ENCODE measurements at places on chromosomes 11 and 22. TPM values are rescaled to one million over a fixed set of nuclear protein-coding genes. Genes with fewer than 3 reads are reported as not detected.

DNA sequence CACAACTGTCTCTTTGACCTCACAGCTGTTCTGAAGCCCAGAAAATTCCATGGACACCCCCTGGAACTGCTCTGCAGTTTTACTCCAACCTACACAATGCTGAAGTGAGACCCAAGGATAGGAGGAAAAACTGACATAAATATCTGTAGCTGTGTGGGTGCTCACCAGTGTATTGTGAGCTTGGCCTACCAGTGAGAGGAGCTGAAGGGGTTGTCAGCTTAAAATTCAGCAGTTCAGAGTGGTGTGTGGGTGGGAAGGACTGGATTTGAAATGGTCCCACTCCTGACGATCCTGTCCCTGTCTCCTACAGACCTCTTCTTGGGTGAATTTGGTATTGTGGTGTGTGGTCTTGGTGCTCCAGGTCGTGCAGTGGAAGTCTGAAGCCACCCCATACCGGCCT is 2.2 kb downstream of the TMEM223 start:
- no peak for DNase-seq

GRCh38 chr22:28670756-28671155 is 8.9 kb downstream of the TTC28 start:
- no peak for DNase-seq

SYT13 gene
- total RNA-seq, result under 0.01 TPM

GRCh38 chr11:118318124-118318523 is 13.6 kb downstream of the CD3E start:
- DNase-seq, result no peak

PARVG gene
- total RNA-seq, result 133 TPM

C11orf16 gene
- not detected for total RNA-seq

NFAM1 gene
- total RNA-seq, result 3.0 TPM

DNA sequence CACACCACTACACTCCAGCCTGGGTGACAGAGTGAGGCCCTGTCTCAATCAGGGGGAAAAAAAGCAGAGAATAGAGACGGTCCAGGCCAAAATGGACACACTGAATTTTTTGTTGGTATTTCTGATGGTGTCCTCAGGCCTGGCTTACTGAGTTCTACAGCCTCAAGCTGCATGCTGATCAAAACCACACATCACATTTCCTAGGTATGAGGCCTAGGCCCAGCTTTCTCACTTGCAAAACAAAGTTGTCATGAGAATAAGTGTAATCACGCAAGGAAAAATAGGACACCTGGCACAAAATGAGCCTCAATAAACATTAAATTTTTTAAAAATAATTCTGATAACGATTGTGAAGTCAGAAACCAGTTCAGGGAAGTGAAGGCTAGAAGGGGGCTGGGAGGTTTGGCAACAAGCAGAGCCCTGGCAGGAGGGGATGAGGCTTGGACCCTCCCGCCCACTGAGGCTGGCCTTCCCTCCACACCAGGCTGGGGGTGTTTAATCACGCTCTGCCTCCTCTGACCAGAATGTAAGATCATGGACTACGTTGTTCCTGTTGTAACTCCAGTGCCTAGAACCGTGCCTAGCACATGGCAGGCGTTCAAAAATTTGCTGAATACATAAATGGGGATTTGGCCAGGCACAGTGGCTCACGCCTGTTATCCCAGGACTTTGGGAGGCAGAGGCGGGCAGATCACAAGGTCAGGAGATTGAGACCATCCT is 18.1 kb downstream of the PACSIN2 start:
- DNase-seq, result no peak

GRCh38 chr11:117929142-117929915 is at the start of gene TMPRSS13:
TMPRSS13 (minus strand) TSS chr11:117929402; CDS start chr11:117929307, 95 bp downstream.
- DNase-seq, result no peak

GRCh38 chr11:78202733-78203167 is 14.0 kb downstream of the USP35 start:
- peak; percentile 63 for DNase-seq

- DNase-seq, result no peak
Observed at GRCh38 chr22:28841111-28841510, 40.7 kb upstream of the XBP1 start.

All from hematopoietic multipotent progenitor cell (in vitro differentiated cells).